Stimulated activated CD4-positive, alpha-beta T cell treated with anti-CD3 and anti-CD28 coated beads, Interleukin-15, amount 100 ng/mL, for 48 hours (primary cell): ENCODE measurements at places on chromosomes 5 and 9.

DNA sequence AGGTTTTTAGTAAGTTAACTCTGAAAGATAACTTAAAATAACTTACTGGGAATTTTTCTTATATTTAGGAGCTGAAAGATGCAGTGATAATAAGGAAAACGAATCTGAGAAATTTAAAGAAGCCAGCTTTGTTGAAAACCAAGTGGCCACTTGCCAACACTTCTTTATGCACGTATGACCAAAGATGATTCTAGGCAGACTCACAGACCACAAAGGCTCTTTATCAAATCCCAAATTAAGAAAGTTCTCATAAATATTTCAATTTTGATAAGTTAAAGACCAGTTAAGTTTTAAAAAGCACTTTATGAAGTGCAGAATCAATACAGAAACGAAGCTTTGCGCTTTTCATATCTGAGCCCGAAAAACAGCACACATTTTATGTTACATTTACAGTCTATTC, 1.5 kb downstream of the AFF4 start:
- no peak for DNase-seq

- no peak for DNase-seq
Measured at GRCh38 chr5:150626853-150627276, 13.6 kb upstream of the SYNPO start.

DNA sequence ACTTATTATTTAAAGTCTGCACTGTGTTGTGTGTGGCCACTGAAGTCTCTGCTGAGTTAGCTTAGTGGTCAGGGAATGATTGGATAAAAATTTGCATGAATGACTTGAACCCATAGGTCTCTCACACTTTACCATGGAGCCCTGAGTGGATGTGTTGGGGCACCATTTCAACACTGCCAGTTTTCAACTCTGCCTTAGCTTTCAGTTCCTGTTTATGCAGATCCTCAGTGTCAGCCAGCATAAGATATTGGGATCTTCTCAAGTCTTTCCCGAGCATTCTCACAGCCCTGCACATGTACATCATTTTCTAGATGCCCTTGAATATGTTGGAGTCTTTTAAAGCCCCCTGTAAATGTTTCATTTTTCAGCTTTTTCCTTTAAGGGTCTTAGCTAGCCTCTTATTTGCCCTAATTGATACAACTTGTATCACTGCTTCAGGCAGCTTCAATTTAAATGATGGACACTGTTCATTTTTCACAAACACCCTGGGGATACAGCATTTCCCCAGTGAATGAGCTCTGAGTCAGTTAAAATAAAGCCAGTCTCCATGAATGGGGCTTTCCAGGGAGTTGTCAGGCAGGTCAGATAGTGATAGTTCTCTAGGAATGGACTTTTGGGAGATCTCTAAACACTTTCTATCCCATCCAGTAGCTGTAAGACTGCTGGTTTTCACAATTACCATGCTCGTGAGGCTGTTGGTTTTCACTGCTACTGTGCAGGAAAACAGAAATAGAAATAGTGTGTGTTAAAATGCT, 211.9 kb upstream of the PAPPA start:
- no peak for DNase-seq

DNA sequence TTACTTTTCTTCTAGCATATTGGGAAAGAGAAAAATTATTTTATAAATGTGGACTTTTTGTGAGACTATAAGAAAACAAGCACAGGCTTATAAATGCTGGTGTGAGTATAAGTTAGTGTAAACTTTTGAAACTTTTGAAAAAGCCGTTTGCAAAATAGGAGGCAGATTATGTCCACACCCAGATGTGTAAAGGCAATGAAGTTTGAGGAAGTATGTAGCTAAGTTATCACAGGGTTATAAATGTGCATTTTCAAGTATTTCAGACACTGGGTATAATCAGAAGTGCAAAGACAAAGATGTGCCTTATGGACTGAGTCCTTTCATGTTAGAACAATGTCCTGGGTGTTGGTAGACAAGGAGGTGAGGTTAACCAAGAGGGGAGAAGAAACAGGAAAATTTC, 85.5 kb downstream of the ANXA1 start:
- DNase-seq: no peak

DNA sequence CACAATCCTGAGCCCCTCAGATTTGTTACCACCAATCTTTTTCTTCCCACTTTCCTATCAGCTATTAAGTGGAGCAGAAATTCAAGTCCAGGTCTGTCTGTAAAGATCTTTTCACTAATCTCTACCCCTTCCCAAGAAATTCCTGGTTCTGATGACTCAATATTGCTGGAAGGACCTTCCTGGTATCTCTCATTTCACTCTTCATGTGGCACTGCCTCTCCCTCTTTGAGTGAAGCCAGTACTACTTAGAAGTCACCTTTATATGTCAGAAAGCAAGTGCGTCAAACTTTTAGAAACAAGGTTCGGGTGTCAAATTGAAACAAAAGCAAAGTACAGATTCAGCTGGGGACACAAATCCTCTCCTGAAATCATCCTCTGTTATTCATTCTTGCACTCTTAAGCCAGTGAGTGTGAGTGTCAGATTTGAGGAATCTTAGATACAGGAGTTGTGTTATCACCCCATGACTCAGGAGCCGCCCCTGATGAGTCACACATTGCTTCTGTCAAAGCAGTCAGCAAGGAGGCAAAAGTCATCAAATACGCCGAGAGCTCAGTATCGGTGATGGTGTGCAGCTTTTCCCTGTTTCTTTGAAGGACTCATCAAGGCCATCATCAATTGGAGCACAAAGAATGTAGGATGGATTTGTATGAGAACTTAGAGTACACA, 313.0 kb downstream of the CETN3 start:
- DNase-seq: peak; percentile 0

- no peak for DNase-seq
Measured at GRCh38 chr5:66342341-66342880, 198.3 kb downstream of the SREK1 start.

- no peak for DNase-seq
Measured at GRCh38 chr9:4831119-4831518, 38.4 kb downstream of the RCL1 start.
